Heart right ventricle (tissue), 16 donors: ENCODE measurements at places on chromosomes 5 and 9. TPM values are rescaled to one million over a fixed set of nuclear protein-coding genes. Genes with fewer than 3 reads are reported as not detected.

LHX6 gene
- total RNA-seq: 3.9 TPM

PCDHA11 gene
- not detected for total RNA-seq

ANKRD34B gene
- total RNA-seq: not detected

KIF2A gene
- 11.9 TPM for total RNA-seq

TSSK1B gene
- total RNA-seq: not detected

RMND5B gene
- total RNA-seq: 34.8 TPM

FGF1 gene
- total RNA-seq: 67.2 TPM

RGS7BP gene
- total RNA-seq: 3.0 TPM

C9 gene
- not detected for total RNA-seq

TBCA gene
- total RNA-seq: 138 TPM

DNA sequence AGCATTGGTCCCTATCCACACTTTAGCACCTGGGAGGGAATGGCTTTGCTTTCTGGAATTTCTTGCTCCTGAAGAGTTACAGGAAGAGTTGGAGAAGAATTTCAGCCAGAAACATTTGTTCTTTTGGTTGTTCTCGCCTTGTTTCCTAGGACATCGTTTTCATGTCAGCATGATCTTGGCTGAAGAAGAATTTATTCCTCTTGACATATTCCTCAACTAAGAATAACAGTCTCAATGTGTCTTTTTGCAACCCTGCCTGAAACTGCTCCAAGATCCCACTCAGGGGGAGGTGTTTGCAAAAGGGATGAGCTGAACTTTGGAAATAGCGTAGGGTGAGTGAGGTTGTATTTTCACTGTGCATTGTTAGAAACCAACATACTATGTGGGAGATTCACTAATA, 26.1 kb downstream of the MAMDC2 start:
- no peak for DNase-seq

DNA sequence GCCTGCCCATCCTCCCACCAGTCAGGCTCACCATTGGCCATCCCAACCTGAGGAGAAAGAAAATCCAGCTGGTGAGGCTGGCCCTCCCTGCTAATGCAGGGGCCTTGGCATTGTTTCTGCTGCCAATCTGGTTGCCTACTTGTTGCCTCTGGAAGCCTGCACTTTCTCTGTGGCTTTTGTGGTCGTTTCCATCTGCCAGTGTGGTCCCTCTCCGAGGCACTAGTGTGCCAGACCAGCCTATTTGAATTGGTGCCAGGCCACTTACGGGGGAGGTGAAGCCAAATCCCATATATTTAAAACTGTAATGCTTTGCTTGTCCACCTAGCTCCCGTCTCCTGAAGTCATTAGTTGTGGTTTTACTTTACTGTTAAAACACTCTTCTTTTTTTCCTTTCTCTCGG, 213.4 kb upstream of the ADAMTSL1 start:
- DNase-seq: no peak

DNA sequence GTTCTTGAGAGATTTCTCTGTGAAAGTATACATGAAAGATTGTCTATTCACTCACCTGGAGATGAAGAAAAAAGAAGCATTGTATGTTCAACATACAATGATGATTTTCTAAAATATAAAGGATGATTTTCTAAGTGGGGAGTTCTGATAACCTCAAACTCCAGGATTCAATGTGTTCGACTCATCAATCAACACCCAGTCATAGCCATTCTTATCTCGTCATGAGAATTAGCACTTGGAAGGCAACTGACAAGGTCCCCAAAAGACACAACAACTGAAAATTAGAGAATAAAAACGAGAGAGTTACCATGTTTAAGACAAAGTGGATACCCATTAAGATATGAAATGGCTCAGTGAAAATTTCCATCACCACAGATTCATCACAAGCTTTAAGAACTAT, 52.1 kb upstream of the SIMC1 start:
- no peak for DNase-seq

GRCh38 chr5:114249823-114250222, 112.0 kb upstream of the KCNN2 start:
- no peak for DNase-seq

DNA sequence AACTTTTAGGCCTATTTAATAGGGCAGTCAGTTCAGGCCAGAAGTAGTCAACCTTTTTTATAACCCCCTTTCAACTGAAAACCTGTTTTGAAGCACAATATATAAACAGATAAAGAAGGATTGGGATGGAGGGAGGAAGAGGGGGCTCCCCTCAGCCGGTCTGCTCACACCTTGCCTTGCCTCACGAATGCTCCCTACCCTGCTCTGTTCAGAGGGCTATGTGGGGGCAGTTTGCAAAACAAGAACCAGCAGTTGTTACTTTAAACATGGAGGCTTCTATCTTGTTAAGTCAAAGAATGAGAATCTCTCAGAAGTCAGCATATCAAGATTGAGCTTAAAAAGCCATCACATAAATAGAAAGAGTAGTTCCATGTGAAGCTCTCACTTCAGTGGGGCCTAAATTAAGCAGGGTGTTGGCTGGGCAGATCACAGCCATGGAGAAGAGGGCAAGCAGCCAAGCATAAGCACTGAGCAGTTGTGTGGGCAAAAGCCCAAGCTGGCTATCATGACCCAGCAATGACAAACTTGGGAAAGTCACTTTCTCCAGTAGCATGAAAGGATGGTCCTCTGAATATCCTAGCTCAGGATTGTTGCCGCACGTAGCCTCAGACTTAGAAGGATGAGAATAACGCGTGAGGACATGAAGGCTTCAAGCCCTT, 70.6 kb downstream of the ALDH1A1 start:
- DNase-seq: peak; percentile 73

DNA sequence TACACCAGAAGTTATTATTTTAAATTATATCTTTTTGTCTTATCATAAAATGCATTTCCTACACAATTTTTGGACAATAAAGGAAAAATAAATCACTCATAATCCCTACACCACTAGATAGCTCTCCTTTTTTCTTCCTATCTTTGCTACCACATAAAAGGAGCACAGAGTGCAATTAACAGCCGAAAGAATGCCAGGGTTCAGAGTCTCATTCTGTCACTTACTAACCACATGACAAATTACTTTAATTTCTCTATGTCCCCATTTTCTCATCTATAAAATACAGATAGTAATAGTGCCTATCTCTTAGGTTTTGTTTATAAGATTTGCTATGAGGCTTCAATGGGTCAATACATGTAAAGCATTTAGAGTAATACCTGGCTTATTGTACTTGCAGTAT, 158.7 kb upstream of the GRIN3A start:
- DNase-seq: no peak

DNA sequence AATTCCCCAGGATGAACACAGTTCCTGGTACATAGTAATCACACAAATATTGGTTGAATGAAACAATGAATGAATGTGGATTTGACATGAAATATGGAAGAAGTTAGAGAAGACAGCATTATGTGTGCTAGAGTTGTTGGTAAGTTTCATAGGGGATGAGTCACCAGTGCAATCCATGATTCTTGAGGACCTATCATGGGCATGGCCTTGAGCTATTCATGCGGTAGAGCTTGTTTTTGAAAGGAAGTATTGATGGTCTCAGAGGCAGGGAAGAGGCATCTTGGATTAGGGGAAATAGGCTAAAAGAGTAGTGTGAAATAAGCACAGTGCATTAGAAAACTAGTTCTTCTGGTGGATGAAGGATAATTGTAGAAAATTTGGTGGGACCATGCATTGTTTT, 22.1 kb downstream of the SPATA31D1 start:
- DNase-seq: no peak

GRCh38 chr5:40790947-40791593, 7.1 kb downstream of the PRKAA1 start:
- no peak for DNase-seq

DNA sequence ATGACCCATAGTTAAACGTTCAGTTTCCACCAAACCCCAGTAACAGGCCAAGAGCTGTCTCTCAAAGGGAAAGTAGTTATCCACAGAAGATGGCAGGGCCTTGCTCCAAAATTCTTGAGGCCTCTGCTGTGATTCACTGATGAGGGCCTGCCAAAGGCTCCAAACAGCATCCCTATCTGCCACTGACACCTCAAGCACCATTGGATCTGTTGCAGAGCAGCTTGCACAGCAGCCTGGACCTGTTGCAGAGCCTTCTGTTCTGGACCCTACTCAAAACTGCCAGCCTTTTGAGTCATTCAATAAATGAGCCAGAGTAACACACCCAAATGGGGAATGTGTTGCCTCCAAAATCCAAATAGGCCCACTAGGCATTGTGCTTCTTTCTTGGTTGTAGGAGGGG, 741.5 kb upstream of the RGMB start:
- no peak for DNase-seq

DNA sequence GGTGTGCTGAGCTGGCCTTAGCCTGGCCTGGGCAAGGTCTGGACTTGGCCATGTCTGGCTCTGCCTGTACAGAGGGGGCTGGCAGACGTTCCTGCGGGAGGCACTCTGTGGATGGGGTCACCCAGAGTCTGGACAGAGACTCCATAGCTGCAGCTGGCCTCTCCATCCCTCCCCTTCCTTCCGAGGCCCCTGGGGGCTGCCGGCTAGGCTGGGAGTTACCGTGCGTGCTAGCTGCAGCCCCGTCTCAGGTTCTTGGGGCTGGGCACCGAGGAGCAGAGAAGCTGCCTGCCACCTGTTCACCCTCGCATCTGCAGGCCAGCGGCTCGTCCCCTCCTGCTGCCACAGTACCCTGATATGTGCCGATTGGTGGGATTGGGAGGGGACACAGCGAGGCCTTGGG, 63.4 kb downstream of the RXRA start:
- DNase-seq: no peak

GRCh38 chr9:99750526-99750925, 71.2 kb upstream of the NR4A3 start:
- DNase-seq: no peak

- DNase-seq: no peak
Observed at GRCh38 chr9:108549184-108549583, 306.6 kb downstream of the ACTL7B start.
